ENCODE measurements at places on chromosomes 11 and 22. TPM values are rescaled to one million over a fixed set of nuclear protein-coding genes. Genes with fewer than 3 reads are reported as not detected.

DNA sequence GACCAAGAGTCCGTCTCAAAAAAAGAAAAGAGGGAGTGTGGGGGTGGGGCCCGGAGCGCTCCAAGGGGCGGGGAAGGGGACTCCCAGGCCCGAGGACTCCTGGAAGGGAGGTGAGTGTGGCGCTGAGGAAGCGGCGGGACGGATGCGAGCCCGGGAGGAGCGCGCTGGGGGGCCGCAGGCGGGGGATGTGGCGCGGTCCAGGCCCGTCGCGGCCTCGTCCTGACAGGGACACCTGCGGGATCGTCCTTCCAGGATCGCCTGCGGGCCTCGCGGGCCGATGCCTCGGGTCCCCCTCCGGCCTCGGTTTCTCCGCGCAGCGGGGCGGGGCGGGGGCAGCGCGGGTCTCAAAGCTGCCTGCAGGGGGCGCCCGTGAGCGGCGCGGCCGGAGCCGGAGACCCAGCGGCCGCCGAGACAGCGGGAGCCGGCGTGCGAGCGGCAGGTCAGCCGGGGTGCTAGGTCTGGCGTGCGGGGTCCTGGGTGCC, 3.8 kb upstream of the ADORA2A start:
- no peak for DNase-seq

DNA sequence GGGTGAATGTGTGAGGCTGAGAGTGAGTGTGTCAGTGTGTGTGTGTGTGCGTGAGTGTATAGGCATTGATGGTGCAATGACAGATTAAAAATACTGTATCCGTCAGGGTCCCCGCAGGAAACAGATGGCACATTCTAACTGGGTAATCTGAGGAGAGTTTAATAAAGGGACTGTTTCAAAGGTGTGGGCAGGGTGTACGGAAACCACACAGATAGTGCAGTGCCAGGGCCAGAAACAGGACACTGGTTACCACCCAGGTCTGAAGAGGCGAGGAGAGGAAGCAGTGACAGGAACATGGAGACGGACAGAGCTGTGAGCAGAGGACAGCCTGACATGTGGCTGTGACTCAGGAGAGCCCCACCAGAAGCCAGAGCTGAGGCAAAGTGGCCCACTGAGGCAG, 16.5 kb downstream of the P2RX3 start:
- no peak for DNase-seq

GRCh38 chr11:69308491-69308911, 14.5 kb downstream of the MYEOV start:
- no peak for DNase-seq

- no peak for DNase-seq
Observed at GRCh38 chr11:62008193-62008592, 40.8 kb upstream of the FTH1 start.

DNA sequence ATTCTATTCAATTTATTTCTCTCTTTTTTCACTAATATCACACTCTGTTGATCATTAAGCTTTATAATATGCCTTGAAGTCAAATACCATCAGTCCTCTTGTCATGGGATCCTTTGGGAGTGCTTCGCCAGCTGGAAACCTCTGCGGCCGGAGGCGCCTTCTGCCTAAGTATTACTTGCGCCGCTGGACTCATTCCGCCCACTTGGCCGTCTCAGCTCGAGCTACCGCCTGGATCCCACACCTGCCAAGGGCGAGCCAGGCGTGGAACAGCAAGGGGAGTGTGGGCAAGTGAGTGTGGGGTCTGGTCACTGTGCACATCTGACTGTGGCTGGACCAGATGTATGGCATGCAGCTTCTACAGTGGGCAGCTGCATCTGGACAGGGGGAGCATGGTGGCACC, 9.1 kb upstream of the MAP6 start:
- no peak for DNase-seq

GRCh38 chr11:108571001-108571400, 22.6 kb downstream of the EXPH5 start:
- no peak for DNase-seq

- DNase-seq: peak; percentile 15
Observed at GRCh38 chr11:72173291-72173690, 18.6 kb upstream of the FOLR1 start.

DNA sequence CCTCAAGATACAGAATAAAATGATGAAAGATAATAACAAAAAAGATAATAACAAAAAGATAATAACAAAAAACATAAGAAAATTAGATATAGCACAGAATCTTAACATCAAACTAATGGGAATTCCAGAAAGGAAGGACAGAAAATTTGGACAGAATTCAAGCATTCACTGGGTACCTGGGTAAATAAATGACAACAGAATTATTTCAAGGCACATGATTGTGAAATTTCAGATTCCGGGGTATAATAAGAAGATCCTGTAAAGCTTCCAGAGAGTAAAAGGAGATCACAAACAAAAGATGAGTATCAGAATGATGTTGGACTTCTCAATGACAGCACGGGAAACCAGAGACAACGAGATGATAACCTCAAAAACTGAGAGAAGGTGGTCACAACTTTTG, 42.1 kb upstream of the OR9Q1 start:
- DNase-seq: no peak

- DNase-seq: no peak
Observed at GRCh38 chr11:19689281-19690000, 23.2 kb upstream of the NAV2 start.

DNA sequence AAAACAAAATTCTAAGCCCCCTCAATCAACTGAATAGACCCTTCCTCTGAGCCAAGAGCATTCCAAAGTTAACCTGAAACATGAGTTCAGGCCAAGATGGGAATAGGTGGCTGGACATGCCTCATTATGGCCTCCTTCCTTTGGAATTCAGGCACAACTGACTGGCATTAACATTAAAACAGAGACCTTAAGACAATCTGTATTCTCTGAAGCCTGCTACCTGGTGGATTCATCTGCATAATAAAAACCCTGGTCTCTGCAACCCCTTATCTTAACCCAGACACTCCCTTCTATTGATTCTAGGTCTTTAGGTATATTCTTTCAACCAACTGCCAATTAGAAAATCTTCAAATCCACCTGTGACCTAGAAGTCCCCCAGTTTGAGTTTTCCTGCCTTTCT, 66.3 kb downstream of the JRKL start:
- no peak for DNase-seq

The RBM14 gene
- total RNA-seq: 65.6 TPM
